ENCODE measurements at places on chromosomes 3 and 15. TPM values are rescaled to one million over a fixed set of nuclear protein-coding genes. Genes with fewer than 3 reads are reported as not detected.
A peak's percentile ranks its signal among the peaks of the same experiment; 100 is the strongest.

DNA sequence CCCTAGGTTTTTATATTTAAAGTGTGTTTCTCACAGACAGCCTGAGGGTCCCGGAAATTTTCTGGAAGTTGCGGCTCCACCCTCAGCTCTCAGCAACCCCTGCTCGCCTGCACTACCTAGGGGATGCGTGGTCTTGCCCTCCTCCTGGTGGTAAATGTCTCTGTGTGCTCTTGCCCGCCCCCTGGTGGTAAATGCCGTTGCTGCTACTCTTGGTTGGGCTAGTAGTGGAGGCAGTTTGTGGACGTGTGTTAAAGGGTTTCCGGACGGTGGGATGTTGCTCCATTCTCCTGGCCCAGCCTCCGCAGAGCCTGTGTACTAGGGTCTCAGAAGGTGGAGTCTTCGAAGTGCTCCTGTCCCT lies 27.4 kb downstream of the STOML1 start:
- DNase-seq, result peak; percentile 87

GRCh38 chr3:39166932-39167532 lies 13.6 kb upstream of the CSRNP1 start:
- DNase-seq, result no peak

ESYT3 gene
- total RNA-seq, result not detected

DNA sequence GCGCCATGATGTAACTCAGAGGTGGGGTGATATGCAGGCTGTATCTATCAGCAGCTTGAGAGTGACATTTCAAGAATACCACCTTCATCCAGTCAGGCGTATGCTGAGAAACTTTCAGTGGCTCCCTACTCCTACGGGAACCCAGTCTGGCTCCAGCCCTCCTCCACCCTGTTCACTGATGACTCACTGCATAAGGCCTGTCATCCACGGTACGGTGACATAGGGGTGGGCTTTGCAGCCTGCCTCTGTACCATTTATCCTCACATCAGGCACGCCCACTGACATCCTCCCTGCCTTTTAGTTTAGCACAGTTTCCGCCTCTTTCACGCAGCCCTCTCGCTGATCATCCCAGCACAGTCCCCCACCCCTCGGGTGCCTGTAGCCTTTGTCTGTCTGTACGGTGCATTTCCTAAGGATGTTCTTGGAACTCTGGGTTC lies 11.7 kb downstream of the PXYLP1 start:
- peak; percentile 38 for DNase-seq

- no peak for DNase-seq
Observed at GRCh38 chr3:155809181-155809580, 3.1 kb upstream of the C3orf33 start.

DNA sequence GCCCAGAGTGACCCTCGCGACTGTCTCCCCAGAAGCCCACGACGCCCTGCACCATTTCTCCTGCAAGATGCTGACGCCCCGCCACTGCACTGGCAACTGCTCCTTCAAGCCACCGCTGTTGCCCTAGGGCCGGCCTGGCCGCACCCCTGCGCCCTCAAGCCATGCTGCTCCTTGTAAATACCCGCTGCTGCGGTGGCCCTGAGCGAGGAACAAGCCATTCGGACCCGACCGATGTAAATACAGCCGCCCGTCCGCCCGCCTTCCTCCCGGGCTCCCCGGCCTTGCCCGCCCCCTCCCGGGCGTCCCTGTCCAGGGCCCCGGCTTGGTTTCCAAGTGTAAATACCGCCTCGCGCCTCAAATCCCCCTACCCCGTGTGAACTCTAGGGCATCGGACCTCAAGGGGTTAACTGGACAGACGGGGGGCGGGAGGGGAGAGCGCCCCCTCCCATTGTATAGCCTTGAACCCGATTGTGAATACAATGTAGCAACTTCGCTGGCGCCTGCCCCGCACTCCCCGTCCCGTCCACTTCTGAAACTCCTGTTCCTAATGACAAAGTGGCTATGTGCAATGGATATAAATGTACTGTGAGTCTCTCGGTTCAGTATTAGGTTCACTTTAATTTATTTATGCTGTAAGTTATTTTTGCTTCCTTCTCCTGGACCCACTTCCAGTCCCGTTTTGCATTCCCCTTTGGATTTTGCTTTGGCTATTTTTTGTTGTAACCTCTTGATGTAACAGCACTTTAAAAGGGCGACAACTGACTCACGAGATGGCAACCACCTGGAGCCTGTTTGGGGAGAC lies 5.9 kb downstream of the RNU6-1 start:
- peak; percentile 46 for DNase-seq

COL8A1 gene
- not detected for total RNA-seq

UROC1 gene
- total RNA-seq, result not detected

DNA sequence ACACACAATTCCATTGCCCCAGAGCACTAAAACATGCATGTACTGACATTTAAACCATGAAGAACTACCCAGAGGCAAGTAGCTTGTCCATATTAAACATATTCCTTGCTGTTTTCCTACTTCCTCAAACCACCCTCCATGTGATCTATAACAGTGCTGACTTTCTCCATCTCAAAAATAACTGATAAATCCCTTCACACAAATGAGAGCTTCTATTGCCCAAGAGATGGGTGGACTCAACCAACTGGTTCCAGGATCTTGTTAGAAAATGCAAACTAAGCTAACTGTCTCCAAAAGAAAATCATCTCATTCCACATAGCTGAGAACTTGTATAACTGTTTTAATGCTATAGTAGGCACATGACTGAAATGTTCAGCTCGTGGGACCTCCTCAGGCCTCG lies 29.6 kb downstream of the DCLK3 start:
- no peak for DNase-seq

- no peak for DNase-seq
Observed at GRCh38 chr3:83065851-83066460, 1304.5 kb upstream of the GBE1 start.

DNA sequence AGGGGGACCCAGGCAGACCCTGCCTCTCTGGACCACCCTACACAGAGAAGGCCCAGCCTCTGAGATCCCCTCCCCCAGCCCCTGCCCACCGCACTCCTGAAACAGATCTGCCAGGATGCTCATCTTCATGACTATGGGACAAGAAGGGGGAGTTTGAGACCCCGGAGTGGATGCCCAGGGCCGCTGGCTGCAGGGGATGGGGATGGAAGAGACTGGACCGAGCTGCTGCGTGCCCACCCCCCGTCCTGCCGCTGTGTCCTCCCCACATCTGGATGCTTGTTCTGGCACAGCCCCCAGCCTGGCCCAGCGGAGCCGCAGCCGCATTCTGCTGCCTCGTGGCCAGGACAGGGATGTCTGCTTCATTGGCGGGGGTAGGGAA lies 30.3 kb upstream of the SEMA3F start:
- DNase-seq, result no peak

DNA sequence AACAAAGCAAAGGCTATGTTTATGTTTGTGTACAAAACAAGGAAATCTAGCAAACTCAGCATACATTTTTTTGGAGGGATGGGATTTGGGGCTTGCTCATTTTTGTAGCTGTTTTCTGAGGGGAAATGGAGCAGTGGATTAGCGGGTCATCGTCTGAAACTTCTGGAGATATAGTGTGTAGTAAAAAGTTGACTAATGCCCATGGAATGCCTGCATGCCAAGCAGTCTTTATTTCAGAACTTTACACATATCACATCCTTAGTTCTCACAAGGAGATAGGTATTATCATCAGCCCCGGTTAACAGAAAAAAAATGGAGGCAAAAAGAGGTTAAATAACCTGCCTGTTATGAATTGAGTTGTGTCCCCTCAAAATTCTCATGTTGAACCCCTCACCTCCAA lies 47.1 kb downstream of the ATP13A4 start:
- DNase-seq, result no peak

- DNase-seq, result no peak
Observed at GRCh38 chr3:151955356-151955755, 81.9 kb downstream of the SUCNR1 start.

KCNAB1 gene
- total RNA-seq, result 0.17 TPM

ROBO2 gene
- not detected for total RNA-seq

PRR23E gene
- not detected for total RNA-seq

SH2D7 gene
- not detected for total RNA-seq

ARPIN gene
- not detected for total RNA-seq

GRCh38 chr3:126938520-126939337 lies 44.2 kb upstream of the PLXNA1 start:
- DNase-seq, result no peak

PEX5L gene
- not detected for total RNA-seq

GRCh38 chr3:135792858-135793475 lies 172.6 kb upstream of the PPP2R3A start:
- DNase-seq, result no peak

- DNase-seq, result no peak
Observed at GRCh38 chr15:99917252-99917651, 184.0 kb upstream of the LYSMD4 start.

- DNase-seq, result no peak
Observed at GRCh38 chr3:111846717-111847116, 12.3 kb upstream of the PHLDB2 start.

- no peak for DNase-seq
Observed at GRCh38 chr15:86199467-86200145, 119.9 kb downstream of the AGBL1 start.

GRCh38 chr3:44954962-44955361 lies 21.0 kb downstream of the ZDHHC3 start:
- no peak for DNase-seq

GRCh38 chr3:1079662-1080061 lies 13.2 kb upstream of the CNTN6 start:
- DNase-seq, result no peak

DNA sequence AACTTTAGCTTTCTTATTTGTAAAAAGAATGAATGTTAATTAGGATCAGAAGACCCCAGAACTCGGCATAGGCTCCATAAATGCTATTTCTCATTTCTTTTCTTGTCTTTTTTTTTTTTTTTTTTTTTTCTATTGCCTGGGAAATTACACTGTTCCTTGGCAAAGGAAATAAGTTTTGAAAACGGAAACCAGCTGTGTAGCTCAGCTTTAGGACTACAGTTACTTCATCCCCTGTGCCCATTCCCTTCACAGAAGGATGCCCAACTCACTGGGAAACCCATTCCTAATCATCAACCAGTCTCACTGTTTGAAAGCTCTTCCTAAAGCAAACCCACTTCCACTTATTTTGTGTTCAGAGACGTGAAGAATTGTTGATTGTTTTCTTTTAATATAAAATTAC lies 254.0 kb upstream of the IL12A start:
- no peak for DNase-seq

GRCh38 chr3:51610708-51611107 lies 60.3 kb upstream of the TEX264 start:
- no peak for DNase-seq

SPATA12 gene
- total RNA-seq, result not detected

- DNase-seq, result no peak
Observed at GRCh38 chr3:169528289-169528688, 135.2 kb downstream of the MECOM start.

PRR20G gene
- total RNA-seq, result not detected

DNA sequence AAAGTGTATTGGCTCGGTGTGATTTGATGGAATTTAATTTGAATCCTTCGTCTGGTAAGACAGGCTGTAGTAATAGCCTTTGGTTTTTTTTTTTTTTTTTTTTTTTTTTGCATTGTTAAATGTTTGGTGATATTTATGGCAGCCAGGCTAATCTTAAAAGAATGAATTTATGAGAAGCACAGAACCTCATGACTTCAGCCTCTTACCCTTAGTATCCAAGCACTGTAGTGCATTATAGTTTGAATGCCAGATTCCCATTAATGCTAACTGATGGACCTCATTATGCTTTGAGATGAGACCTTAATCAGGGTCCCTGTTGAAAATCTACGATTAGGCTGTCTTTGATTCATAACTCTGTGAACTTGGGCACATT lies 110.6 kb upstream of the SAMMSON start:
- no peak for DNase-seq

CD47 gene
- 209 TPM for total RNA-seq

DNA sequence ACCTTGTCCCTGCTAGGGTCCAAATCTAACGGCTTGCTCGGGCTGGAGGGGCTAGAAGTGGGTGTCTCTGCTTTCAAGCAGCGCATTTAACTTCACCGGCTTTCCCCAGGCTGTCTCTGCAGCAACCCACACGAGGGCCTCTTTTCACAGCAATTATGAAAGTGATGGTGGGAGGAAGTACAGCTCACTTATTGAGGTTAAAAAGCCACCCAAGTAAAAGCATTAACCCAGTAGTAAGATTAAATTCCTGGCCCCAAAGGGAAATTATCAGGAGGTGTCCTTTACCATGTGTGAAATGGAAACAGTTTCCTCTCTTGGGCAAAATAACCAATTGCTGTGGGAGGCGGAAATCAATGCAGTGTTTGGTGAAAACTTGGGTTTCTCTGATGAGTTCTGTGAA lies 41.1 kb downstream of the NGRN start:
- no peak for DNase-seq

DNA sequence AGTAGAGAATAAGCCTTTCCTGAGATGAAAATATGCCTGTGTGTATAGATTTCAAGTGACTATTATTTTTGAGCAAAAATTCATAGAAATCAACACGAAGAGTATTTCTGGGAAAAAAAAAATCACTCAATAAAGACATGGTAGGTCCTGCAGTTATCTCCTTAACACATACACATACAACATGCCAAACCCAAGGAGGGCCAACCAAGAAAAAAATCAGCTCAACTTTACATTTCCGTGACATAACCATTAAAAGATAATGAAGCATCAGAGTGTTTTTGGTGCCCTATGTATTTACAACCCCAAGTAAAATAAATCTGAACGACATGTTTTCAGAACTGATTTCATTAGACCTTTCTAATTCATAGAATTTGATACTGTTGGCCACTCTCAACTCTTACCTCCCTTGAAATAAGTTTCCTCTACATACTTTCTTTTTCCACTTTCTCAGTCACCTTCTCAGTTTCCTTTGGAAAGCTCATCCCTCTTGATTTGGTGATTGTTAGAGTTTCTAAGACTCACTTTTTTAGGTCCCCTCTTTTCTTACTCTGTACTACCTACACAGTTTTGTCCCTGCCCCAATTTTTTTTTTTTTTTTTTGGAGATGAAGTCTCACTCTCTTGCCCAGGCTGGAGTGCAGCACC lies 162.3 kb downstream of the TBL1XR1 start:
- DNase-seq, result no peak

GRCh38 chr3:182482705-182483104 lies 310.6 kb upstream of the ATP11B start:
- DNase-seq, result no peak

RPS27L gene
- total RNA-seq, result 94.0 TPM

DNA sequence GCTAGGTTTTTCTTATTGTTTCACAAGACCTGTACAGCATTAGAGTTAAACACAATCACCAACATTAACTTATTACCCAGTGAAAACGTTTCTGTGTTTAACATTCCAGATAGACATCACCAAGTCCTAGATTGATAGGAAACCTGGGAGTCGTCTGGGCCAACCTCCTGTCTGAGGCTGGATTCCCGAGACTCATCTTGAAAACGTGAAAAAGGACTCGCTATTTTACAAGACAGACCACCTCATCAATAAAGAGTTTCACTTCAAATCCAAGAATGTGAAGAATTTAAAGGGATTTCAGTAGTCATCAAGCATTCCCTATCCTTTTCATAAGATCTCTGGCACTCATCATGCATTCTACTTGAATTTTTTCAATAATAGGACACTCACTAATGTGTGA lies 626.6 kb downstream of the MCTP2 start:
- no peak for DNase-seq

Data from CD4-positive, CD25-positive, alpha-beta regulatory T cell (primary cell).